Activated CD4-positive, alpha-beta T cell treated with anti-CD3 and anti-CD28 coated beads, Interleukin-2, amount 10 ng/mL, durations not matched to agents 7 days and 5 days (primary cell): ENCODE measurements at places on chromosomes 12 and 14. TPM values are rescaled to one million over a fixed set of nuclear protein-coding genes. Genes with fewer than 3 reads are reported as not detected.

OR4E2 gene
- not detected for total RNA-seq

KIF26A gene
- 0.35 TPM for total RNA-seq

GRCh38 chr14:76672123-76672522 is 89.1 kb upstream of the VASH1 start:
- DNase-seq, result no peak
- H3K27me3 ChIP-seq, result peaks cover 15% of the 10 kb centered on the region
- no peak overlapping the region for H3K27ac ChIP-seq
- H3K4me3 ChIP-seq, result no peak overlapping the region
- no peaks in the 10 kb centered on the region for H3K4me1 ChIP-seq

DNA sequence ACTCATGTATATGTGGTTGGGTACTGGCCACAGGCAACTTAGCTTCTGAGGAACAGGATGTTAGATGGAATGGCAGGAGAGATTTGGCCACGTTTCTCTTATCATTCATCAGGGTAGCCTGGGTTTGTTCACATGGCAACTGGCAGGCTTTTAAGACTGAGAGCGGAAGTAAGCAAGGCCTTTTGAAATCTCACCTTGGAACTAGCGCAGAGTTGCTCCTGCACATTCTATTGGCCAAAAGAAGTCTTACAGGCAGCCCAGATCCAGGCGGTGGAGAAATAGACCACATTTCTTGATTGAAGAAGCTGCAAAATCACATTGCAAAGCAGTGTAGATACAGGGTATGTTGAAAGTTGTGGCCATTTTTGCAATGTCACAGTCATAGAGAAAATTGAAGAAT is 3.7 kb downstream of the CLEC4A start:
- no peaks in the 10 kb centered on the region for H3K27me3 ChIP-seq
- DNase-seq, result peak; percentile 46
- no peak overlapping the region for H3K4me3 ChIP-seq

KRT81 gene
- total RNA-seq, result not detected

- DNase-seq, result no peak
- no peaks in the 10 kb centered on the region for H3K36me3 ChIP-seq
- H3K4me3 ChIP-seq, result no peak overlapping the region
- no peak overlapping the region for H3K27ac ChIP-seq
Observed at GRCh38 chr12:19915392-19916195, 452.7 kb upstream of the PDE3A start.

DNA sequence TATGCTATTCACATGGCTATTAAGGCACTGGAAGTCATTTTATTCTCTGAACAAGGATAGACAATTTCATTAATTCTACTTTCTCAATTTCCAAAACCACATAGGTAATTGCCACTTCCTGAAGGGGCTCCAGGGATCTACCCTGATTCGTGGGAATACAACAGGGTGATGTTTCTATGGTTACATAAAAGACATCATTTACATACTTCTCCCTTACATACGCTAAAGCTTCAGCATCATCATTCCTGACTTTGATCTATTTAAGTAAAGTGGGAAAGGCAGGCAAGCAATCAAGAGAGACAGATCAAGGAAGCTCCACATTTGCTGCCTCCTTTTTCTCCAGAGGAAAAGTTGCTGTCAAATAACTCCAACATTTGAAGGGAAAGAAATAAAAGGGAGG is 118.8 kb upstream of the SINHCAF start:
- H3K4me1 ChIP-seq, result no peaks in the 10 kb centered on the region
- H3K27ac ChIP-seq, result no peak overlapping the region
- no peak for DNase-seq
- no peaks in the 10 kb centered on the region for H3K27me3 ChIP-seq
- no peak overlapping the region for H3K4me3 ChIP-seq

GRCh38 chr14:99080306-99080705 is 191.7 kb downstream of the BCL11B start:
- no peak for DNase-seq
- no peak overlapping the region for H3K4me3 ChIP-seq
- no peak overlapping the region for H3K27ac ChIP-seq
- peaks cover 19% of the 10 kb centered on the region for H3K4me1 ChIP-seq
- no peaks in the 10 kb centered on the region for H3K27me3 ChIP-seq

GRCh38 chr12:57027805-57028153 is 11.4 kb upstream of the TAC3 start:
- DNase-seq, result no peak
- H3K4me3 ChIP-seq, result no peak overlapping the region
- H3K36me3 ChIP-seq, result no peaks in the 10 kb centered on the region
- H3K4me1 ChIP-seq, result peaks cover 45% of the 10 kb centered on the region
- H3K27me3 ChIP-seq, result no peaks in the 10 kb centered on the region
- peak overlapping the region; percentile 87 for H3K27ac ChIP-seq

NUAK1 gene
- total RNA-seq, result not detected

DNA sequence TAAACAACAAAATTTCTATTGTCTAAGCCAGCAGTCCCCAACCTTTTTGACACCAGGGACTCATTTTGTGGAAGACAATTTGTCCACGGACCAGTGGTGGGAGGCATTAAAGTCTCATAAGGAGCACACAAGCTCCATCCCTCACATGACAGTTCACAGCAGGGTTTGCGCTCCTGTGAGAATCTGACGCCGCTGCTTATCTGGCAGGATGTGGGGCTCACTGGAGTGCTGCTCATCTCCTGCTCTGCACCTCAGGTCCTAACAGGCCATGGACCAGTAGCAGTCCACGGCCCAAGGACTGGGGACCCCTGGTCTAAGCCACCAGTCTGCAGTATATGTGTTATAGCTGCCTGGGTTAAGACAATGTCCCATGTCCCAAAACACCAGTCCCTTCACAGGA is 27.2 kb downstream of the VCPKMT start:
- DNase-seq, result peak; percentile 30
- no peaks in the 10 kb centered on the region for H3K27me3 ChIP-seq
- peaks cover 87% of the 10 kb centered on the region for H3K4me1 ChIP-seq
- peaks cover 56% of the 10 kb centered on the region for H3K36me3 ChIP-seq
- H3K27ac ChIP-seq, result peak overlapping the region; percentile 62
- H3K4me3 ChIP-seq, result no peak overlapping the region

PCED1B gene
- 58.7 TPM for total RNA-seq

GRCh38 chr14:38727731-38728130 is 375.3 kb downstream of the SEC23A start:
- H3K27ac ChIP-seq, result no peak overlapping the region
- H3K4me3 ChIP-seq, result no peak overlapping the region
- no peak for DNase-seq
- H3K4me1 ChIP-seq, result no peaks in the 10 kb centered on the region

DNA sequence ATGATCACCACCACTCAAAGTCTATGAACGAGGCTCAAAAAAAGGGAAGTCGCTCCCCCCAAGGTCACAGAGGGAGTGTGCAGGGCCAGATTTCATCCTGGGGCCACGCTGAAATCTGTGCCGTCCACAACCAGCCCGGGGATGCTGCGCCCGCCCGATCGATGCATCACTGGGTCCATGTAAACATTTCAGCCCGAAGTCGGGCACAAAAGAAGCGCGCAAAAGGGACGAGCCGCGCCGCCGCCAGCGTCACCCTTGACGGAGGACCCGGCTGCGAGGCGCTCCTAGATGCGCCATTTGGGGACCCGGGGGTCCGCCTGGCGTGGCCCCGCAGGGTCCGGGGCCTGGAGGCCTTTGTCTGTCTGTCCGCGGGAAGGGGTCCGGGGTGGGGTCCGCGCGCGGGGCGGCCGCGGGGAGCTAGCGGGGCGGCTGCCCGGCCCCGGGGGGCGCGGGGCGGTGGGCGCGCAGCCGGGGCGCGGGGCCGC is 503 bp downstream of the FBXO21 start:
- peaks cover 20% of the 10 kb centered on the region for H3K4me1 ChIP-seq
- peak overlapping the region; percentile 95 for H3K27ac ChIP-seq
- H3K4me3 ChIP-seq, result peak overlapping the region; percentile 90
- H3K36me3 ChIP-seq, result peaks cover 28% of the 10 kb centered on the region
- DNase-seq, result peak; percentile 33
- peaks cover 16% of the 10 kb centered on the region for H3K27me3 ChIP-seq

DNA sequence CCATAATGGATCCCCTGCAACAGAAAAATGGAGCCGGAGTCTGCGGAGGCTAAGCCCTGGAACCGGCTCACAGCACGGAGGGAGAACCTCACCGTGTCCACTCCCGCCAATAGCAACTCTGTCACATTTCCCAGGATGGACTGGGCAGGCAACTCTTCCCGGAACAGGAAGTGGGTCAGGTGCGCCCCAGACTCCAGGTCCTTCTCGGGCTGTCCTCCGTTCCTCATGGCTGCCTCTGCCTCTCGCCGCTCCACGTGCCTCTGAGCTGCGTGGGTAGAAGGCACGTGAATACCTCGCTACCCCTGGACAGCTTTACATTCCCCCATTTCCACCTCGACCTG is 2.2 kb downstream of the CYP27B1 start:
- peaks cover 32% of the 10 kb centered on the region for H3K4me1 ChIP-seq
- peak overlapping the region; percentile 65 for H3K27ac ChIP-seq
- peak overlapping the region; percentile 77 for H3K4me3 ChIP-seq

- no peak overlapping the region for H3K27ac ChIP-seq
- no peaks in the 10 kb centered on the region for H3K27me3 ChIP-seq
- H3K4me3 ChIP-seq, result no peak overlapping the region
- no peaks in the 10 kb centered on the region for H3K36me3 ChIP-seq
Observed at GRCh38 chr14:55450539-55450938, 10.1 kb upstream of the TBPL2 start.

- H3K36me3 ChIP-seq, result no peaks in the 10 kb centered on the region
- no peak for DNase-seq
- no peak overlapping the region for H3K27ac ChIP-seq
- no peaks in the 10 kb centered on the region for H3K4me1 ChIP-seq
- H3K27me3 ChIP-seq, result no peaks in the 10 kb centered on the region
- no peak overlapping the region for H3K4me3 ChIP-seq
Observed at GRCh38 chr12:119008691-119009221, 27.4 kb downstream of the SRRM4 start.

- H3K36me3 ChIP-seq, result no peaks in the 10 kb centered on the region
- no peak overlapping the region for H3K27ac ChIP-seq
- no peak for DNase-seq
- no peaks in the 10 kb centered on the region for H3K27me3 ChIP-seq
- H3K4me1 ChIP-seq, result no peaks in the 10 kb centered on the region
- no peak overlapping the region for H3K4me3 ChIP-seq
Observed at GRCh38 chr14:104373855-104374717, 205.5 kb upstream of the C14orf180 start.

- no peak for DNase-seq
- no peak overlapping the region for H3K4me3 ChIP-seq
- no peak overlapping the region for H3K27ac ChIP-seq
- H3K27me3 ChIP-seq, result no peaks in the 10 kb centered on the region
Observed at GRCh38 chr12:79926951-79927350, 7.9 kb downstream of the PPP1R12A start.

DNA sequence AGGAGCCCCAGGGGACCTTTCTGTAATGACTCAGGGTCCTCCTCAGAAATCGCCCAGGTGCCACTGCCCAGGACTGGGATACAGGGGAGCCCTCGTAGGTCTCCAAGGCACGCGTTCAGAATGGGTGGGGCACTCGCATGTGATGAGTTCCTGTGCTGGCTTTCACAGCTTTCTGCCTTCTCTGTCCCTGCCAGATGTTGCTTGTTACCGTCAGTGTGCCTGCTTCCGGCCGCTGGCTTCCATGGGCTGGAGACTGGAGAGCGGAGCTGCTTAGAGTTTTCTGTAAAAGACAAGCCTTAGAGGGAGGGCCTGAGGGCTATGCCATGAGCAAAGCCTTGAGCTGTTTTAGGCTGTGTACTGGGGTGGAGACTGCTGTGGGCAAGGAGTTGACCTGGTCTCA is 75.0 kb upstream of the SLC24A4 start:
- H3K4me1 ChIP-seq, result peaks cover 11% of the 10 kb centered on the region
- no peak overlapping the region for H3K4me3 ChIP-seq
- peaks cover 33% of the 10 kb centered on the region for H3K27me3 ChIP-seq
- no peaks in the 10 kb centered on the region for H3K36me3 ChIP-seq
- H3K27ac ChIP-seq, result no peak overlapping the region
- no peak for DNase-seq

PTPRQ gene
- total RNA-seq, result not detected

COCH gene
- 0.10 TPM for total RNA-seq

PLEKHA5 gene
- total RNA-seq, result 4.5 TPM
